ENCODE measurements at places on chromosomes 12 and 14.

GRCh38 chr14:22796087-22796707 lies 19.0 kb downstream of the SLC7A7 start:
- no peak for DNase-seq

GRCh38 chr14:46256381-46256780 lies 395.2 kb downstream of the RPL10L start:
- no peak for DNase-seq

DNA sequence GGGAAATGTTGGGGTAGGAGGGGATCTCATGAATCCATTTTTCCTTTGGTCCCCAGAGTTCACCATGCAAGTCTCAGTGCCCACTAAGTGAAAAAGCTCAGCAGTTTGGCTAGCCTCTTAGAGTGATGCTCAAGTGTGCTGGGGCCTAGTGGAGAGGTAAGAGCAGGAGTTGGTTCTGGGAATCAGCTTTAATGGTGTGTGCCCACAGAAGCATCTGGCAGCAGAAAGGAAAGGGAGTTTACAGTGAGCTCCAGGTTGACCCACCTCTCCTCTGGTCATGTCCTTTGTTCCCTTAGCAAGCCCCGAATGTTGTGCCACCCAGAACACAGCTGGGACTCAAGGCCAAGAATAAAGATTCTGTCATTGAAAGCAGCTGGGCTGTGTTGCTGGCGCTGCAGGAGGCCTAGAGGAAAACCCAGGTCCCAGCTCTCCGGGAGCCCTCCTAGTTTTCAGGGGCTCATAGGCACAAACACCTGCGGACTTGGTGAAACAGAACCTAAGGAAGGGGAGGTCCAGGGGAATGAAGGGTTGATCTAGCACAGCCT lies 320.8 kb downstream of the ZFP36L1 start:
- no peak for DNase-seq

GRCh38 chr12:41250748-41251147 lies 62.6 kb downstream of the PDZRN4 start:
- no peak for DNase-seq

- no peak for DNase-seq
Measured at GRCh38 chr12:54060174-54060974, 6.7 kb downstream of the HOXC4 start.

DNA sequence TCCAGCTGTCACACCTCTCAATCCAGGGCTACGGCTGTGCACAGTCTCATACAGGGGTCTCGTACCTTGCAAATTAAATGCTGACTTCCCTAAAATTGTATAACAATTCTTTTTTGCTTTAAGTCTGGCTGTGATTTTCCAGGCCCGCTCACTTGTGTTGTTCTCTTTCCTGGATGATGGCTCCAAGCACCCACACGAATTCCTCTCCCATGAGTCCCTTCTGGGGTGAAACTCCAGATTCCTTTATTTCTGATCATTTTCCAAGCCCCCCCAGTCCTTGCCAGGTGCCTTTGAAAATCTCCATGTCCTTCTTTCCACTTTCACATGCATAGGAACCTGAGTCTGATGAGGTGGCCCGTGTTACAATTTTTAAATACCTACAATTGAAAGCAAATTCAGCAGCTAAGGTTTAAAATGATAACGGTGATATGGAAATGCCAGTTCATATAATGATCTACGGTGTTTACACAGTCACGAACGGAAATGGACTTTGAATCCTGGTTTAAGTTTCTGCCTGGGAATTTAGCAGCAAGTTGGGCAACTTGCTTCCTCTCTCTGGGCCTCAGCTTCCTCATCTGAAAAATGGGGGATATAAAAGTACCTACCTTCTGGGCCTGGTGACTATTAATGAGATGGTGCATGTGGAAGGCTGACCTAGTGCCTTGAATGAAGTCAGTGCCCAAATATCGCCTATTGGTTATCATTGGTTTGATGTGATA lies 85.5 kb downstream of the STAB2 start:
- DNase-seq: no peak

DNA sequence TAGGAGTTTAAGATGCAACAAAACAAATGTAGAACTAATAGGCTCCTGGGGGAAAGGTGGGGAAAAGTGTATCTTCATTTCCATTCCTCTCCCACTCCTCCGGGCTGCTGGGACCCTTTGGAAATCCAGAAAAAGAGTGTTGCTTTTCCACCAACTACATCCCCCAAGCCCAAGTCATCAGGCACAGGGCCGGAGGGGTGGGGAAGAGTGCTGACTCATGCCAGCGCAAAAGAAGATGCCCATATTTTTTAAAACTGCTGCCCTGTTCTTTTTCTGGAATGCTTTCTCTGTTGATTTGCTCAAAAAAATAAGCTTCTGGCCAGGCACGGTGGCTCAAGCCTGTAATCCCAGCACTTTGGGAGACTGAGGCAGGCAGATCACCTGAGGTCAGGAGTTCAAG lies 70.9 kb downstream of the TBK1 start:
- no peak for DNase-seq

DNA sequence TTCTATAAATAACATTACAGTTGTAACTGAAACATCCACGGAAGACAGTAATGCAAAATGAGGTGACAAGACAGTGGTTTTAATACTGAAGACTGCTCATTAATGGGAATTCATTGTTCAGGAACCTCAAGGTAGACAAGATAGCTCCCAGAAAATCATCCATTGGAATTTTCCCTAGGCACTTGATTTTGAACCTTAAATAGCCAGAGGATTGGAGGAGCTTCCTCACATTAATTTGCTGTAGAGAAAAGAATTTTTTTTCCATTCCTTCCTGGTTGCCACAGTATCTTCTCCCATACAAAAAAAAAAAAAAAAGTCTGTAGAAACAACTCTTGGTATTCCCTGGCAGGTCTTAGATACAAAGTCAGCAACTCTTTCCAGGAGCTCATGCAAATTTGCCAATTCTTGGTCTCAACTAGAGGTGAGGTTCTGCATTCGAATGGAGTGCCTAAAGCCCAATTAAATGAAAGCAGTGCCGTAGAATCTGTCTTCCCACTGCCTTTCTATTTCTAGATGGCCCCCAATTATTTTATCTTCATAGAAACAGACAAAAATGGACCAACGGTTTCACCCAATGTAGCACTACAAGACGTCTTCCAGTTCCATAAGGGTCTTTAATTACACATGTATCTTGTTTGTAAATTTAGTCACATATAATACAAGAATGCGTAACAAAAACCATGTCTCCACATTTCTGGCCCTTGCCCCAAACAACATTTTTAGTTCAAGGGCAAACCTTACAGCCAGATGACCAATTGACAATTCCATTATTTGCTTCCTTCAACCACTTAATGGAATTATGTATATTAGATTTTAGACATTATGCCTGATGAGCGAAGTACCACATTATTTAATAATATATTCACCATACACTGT lies 13.5 kb downstream of the SLC38A2 start:
- no peak for DNase-seq

DNA sequence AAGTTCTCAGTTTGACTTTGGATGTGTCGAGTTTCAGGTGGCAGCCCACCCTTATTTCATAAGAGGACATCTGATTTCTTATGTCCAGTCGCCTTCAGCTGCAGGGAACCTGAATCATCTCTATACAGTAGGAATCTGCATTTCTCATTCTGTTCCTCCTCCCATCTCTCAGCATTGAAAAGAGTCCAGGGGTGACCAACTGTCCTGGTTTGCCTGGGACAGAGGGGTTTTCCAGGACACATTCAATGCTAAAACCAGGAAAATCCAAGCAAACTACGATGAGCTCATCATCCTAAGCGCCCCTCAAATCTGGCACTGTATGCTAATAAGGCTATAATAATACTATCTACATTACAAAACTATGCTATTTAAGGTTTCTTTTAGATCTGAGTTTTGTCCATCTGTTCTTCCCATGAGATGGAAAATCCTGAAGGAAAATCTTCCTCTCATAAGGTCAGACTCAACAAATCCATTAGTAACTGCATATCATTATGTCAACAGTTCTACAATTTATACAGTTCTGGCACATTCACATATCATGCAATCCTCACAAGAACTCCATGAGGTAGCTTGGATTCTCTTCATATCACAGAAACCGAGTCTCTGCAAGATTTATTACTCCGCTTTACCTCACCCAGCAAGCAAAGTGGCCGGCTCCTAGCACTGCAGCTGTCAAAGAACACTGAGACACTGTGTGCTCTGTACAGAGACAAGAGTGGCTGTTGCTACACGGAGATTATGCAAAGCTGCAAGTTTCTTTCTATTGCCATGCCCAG lies 15.6 kb upstream of the CALM1 start:
- no peak for DNase-seq
